ENCODE measurements at places on chromosomes 7 and 10.
A peak's percentile ranks its signal among the peaks of the same experiment; 100 is the strongest.

DNA sequence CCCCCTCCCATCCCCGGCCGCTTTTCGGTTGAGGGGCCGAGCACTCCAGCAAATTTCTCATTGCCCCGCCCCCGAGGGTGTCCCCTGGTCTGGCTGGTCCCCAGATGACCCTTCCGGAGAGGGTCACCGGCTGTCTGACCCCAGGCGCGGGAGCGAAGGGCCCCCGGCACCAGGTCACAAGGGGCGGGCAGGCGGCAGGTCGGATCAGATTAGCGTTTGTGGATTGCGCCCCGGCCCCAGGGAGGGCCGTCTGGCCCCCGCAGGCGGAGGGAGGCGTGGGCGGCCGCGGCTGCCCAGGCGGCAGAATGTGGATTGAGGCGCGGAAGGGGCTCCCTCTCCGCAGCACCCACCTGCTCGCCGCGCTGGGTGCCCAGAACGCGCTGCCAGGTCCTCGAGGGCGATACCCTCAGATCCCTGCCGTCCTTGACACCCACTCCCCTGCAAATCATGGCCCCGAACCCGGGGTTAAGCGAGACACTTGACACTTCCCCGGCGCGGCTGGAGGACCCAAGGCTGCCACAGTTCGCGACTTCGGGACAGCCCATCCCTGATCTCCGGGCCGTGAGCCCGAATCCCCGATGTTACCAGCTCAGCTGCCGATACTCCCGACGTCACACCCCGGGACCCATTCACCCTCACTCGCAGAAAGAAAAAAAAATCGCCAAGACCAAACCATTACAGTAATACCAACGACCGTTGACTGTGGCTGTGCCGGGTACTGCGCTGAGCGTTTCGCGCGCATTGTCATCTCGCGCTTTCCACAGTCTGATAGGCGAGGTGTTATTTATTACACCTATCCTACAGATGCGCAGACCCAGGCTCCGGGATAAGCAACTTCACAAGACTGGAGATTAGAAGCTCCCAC is 953 bp downstream of the NODAL start:
- H3K27ac ChIP-seq, result no peak overlapping the region
- H3K36me3 ChIP-seq, result no peaks in the 10 kb centered on the region
- H3K4me3 ChIP-seq, result peak overlapping the region; percentile 17
- H3K4me1 ChIP-seq, result no peaks in the 10 kb centered on the region

GRCh38 chr10:43453266-43453831 is 16.4 kb downstream of the ZNF487 start:
- no peak for DNase-seq
- no peak overlapping the region for H3K4me3 ChIP-seq
- H3K4me1 ChIP-seq, result no peaks in the 10 kb centered on the region
- no peak overlapping the region for H3K27ac ChIP-seq
- no peaks in the 10 kb centered on the region for H3K36me3 ChIP-seq

DNA sequence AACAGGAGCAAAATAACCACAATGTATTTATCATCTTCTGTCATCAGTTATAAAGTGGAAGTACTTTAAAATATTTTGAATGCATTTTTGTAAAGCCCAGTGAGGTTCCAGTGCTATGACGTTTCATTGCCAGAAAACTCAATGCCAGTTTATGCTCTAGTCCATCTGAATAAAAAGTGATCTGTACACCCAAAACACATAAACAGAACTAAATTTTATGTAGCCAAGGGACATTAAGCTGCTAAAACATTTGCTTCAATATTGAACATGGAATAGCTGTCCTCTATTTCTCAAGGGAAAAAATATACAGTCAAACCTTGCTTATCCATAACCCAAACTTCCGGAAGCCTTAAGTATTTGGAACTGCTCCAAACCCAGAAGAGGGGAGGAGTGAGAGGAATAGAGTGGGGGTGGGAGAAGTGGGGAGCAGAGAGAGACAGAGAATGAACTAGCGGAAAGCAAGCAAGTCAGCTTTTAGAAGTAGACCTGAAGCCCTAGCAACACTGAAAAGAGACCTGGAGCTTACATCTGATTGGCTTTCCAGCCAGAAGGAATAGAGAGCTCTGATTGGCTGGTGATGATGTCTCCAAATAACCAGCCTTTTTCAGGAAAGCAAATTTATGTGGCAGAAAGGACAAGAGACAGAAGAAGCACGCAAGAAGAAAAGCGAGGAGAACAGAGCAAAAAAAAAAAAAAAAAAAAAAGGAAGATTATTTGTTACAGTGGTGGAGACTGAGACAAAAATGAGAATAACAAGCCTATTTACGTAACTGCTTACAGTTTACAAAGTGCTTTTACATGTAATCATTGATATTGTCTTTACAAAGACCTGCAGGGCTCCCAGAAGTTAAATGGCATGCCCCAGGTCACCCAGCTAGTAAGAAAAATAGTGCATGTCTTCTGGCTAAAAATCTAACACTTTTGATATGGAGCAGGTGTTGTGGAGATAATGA is 196.0 kb downstream of the RNLS start:
- H3K4me1 ChIP-seq, result peaks cover 27% of the 10 kb centered on the region
- no peaks in the 10 kb centered on the region for H3K27me3 ChIP-seq
- peak overlapping the region; percentile 80 for H3K27ac ChIP-seq
- no peaks in the 10 kb centered on the region for H3K36me3 ChIP-seq
- no peak for DNase-seq
- H3K4me3 ChIP-seq, result peak overlapping the region; percentile 10

DNA sequence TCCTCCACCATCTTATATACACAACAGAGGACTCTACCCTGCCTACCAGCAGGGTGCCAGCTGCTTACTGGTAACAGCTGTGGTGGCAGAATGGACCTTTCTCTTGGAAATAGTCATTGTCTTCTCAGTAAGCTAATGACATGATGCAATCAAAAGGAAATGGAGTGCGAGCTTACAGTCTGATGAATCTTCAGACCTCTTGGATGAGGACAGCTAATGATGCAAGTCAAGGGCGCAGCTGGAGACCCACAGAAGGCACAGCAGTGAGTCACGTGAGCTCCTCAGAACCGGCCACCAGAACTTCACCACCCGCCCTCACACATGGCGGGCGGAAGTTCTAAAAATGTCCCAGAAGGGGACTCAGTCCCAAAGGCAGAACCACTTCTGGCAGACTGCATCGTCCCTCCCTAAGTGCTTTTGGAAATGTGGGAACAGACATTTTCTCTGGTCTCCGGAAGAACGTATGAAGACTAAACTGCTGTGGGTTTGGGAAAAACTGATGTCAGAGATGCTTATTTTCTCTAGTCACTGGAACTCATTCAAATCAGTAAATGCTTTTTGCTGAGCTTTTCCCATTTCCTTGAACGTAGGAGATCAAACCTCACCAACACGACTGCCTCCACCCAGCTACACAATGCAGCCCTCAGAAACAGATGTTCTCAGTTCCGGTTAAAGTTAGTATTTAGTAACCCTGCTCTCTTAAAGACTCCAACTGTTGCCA is 96.4 kb downstream of the FAS start:
- H3K27me3 ChIP-seq, result no peaks in the 10 kb centered on the region
- H3K27ac ChIP-seq, result peak overlapping the region; percentile 36
- DNase-seq, result no peak
- H3K4me3 ChIP-seq, result no peak overlapping the region

DNA sequence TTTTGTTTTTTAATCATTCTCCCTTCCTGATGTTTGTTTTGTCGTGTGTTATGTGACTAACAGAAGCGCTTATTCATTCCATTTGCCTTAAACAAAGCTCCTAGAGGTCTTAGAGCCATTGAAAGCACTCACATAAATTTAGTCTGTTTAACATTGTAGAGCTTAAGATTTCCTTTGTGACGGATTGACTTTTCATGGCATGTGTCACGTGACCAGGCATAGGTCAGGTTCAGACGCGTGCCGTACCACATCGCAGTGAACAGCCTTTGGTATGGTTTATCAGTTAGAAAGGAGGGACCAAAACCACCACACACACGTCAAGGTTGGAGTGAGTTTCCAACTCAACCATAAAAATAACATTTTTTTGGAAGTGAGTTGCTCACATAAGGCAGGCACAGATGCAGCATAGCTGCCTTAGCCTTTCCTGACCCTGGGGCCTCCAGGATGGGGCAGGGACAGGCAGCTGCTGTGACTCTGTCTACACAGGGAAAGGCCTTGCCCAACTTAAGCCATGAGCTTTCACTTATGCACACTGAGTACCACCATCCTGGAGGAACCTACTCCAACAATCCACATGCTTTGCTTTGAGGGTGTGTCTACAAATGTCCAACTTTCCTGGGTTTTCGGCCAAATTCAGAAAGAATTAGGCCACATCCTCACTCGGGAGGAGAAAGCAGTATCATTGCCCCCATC is 55.5 kb downstream of the WDFY4 start:
- no peak overlapping the region for H3K4me3 ChIP-seq
- DNase-seq, result no peak
- H3K27me3 ChIP-seq, result peaks cover 3% of the 10 kb centered on the region
- H3K27ac ChIP-seq, result no peak overlapping the region
